Tongue (tissue), 3 donors: ENCODE measurements at places on chromosomes 2 and 18. TPM values are rescaled to one million over a fixed set of nuclear protein-coding genes. Genes with fewer than 3 reads are reported as not detected.

DQX1 gene
- total RNA-seq: 2.5 TPM

CNTNAP5 gene
- 1.7 TPM for total RNA-seq

CAPN14 gene
- total RNA-seq: 20.5 TPM

RFX8 gene
- total RNA-seq: 0.51 TPM

MAP2 gene
- total RNA-seq: 11.5 TPM

TRPM8 gene
- not detected for total RNA-seq

PRKAG3 gene
- 19.7 TPM for total RNA-seq

FOXD4L1 gene
- not detected for total RNA-seq

SRD5A2 gene
- 0.10 TPM for total RNA-seq

USP34 gene
- total RNA-seq: 162 TPM

ITM2C gene
- total RNA-seq: 88.1 TPM

DUSP2 gene
- 8.0 TPM for total RNA-seq

DNER gene
- 1.3 TPM for total RNA-seq

DSG1 gene
- total RNA-seq: 17.2 TPM

ERICH2 gene
- 1.6 TPM for total RNA-seq

PROC gene
- total RNA-seq: not detected

ALPI gene
- not detected for total RNA-seq

C2orf15 gene
- 0.92 TPM for total RNA-seq

RBKS gene
- total RNA-seq: 0.62 TPM

EGR4 gene
- not detected for total RNA-seq

PROKR1 gene
- 1.0 TPM for total RNA-seq

ARHGAP28 gene
- 26.0 TPM for total RNA-seq

COL3A1 gene
- total RNA-seq: 6,407 TPM

LBX2 gene
- total RNA-seq: not detected

TCF23 gene
- not detected for total RNA-seq

DAPL1 gene
- total RNA-seq: 3.5 TPM

SEPTIN10 gene
- total RNA-seq: 113 TPM

GATA6 gene
- 2.2 TPM for total RNA-seq

EFR3B gene
- 6.1 TPM for total RNA-seq

TTL gene
- 26.4 TPM for total RNA-seq

RGPD8 gene
- 22.9 TPM for total RNA-seq

SP9 gene
- total RNA-seq: 1.4 TPM

RTTN gene
- total RNA-seq: 32.6 TPM

EVA1A gene
- 9.7 TPM for total RNA-seq

POU3F3 gene
- total RNA-seq: not detected

POTEC gene
- not detected for total RNA-seq

SERPINB4 gene
- total RNA-seq: not detected

SERPINB2 gene
- 9.7 TPM for total RNA-seq

XDH gene
- 0.21 TPM for total RNA-seq

AGAP1 gene
- 33.0 TPM for total RNA-seq

C2orf78 gene
- total RNA-seq: not detected

NYAP2 gene
- 0.10 TPM for total RNA-seq

SLC4A5 gene
- total RNA-seq: 2.6 TPM

IKZF2 gene
- total RNA-seq: 28.6 TPM

LONRF2 gene
- 5.1 TPM for total RNA-seq

IL37 gene
- total RNA-seq: not detected

ANKRD44 gene
- total RNA-seq: 35.4 TPM

SCG2 gene
- total RNA-seq: 2.4 TPM

MOGAT1 gene
- not detected for total RNA-seq
